Placental epithelial cell (primary cell): ENCODE measurements at places on chromosomes 3 and 15. TPM values are rescaled to one million over a fixed set of nuclear protein-coding genes. Genes with fewer than 3 reads are reported as not detected.

FBXW12 gene
- under 0.01 TPM in 1 of 2 replicates, not detected in the other for total RNA-seq

GPR171 gene
- not detected in 2 replicates for total RNA-seq

SLCO2A1 gene
- under 0.01 and 3.9 TPM in 2 replicates for total RNA-seq

CD96 gene
- 0.39 TPM in 1 of 2 replicates, not detected in the other for total RNA-seq

CCK gene
- total RNA-seq, result 0.43 TPM in 1 of 2 replicates, not detected in the other

ACKR2 gene
- total RNA-seq, result 58.5 and 83.1 TPM in 2 replicates

CLDN11 gene
- 2.4 TPM in 2 replicates for total RNA-seq

SNX4 gene
- 25.9 and 32.3 TPM in 2 replicates for total RNA-seq

PCSK6 gene
- total RNA-seq, result 2.4 and 5.5 TPM in 2 replicates

RLBP1 gene
- not detected in 2 replicates for total RNA-seq

RTP3 gene
- not detected in 2 replicates for total RNA-seq

HRG gene
- not detected in 2 replicates for total RNA-seq

SLC22A13 gene
- total RNA-seq, result 2.6 and 3.1 TPM in 2 replicates

HGD gene
- 0.65 TPM in 1 of 2 replicates, not detected in the other for total RNA-seq

GNAT1 gene
- total RNA-seq, result not detected in 2 replicates

CLRN1 gene
- not detected in 2 replicates for total RNA-seq

GHRL gene
- total RNA-seq, result under 0.01 TPM in 1 of 2 replicates, not detected in the other

DNAH12 gene
- total RNA-seq, result 0.11 and 0.39 TPM in 2 replicates

SPATA12 gene
- not detected in 2 replicates for total RNA-seq

MYEF2 gene
- total RNA-seq, result not detected in 2 replicates

SLC12A1 gene
- total RNA-seq, result not detected in 2 replicates

CCDC33 gene
- 0.54 and 1.6 TPM in 2 replicates for total RNA-seq

UQCRC1 gene
- 380 and 765 TPM in 2 replicates for total RNA-seq

PAQR9 gene
- not detected in 2 replicates for total RNA-seq
